ENCODE measurements at places on chromosomes 6 and 20.

GRCh38 chr6:132964101-132964867 is 149.9 kb downstream of the RPS12 start:
- no peak for DNase-seq

DNA sequence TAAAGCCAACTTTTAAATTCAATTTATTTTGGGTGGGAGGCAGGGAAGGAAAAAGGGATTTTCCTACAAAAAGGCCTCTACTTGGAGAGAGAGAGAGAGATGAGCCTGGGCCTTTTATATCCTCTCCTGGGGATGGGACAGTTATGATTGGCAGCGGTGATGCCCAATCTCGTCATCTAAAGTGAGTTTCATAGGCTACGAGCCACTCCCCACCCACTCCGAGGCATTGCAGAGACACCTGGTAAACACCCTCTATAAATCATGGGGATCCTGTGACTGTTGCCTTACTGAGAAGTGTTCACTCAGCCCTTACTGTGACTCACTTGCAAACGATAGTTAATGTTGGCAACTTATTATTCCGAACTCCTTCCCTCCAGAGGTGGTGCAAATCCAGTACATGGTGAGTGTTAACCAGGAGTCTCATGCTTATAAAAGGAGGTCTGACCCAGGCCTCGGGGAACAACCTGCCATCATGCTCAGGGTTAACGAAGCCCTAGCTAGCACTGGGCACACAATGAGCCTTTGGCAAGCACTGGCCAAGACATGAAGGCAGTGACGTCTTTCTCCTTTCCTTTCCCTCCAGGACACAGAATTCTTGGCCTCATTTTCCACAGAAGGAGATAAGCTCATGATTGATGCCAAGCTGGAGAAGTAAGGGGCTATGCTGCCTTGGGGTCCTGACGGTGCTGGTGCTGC is 20.5 kb downstream of the BPIFB4 start:
- no peak for DNase-seq

DNA sequence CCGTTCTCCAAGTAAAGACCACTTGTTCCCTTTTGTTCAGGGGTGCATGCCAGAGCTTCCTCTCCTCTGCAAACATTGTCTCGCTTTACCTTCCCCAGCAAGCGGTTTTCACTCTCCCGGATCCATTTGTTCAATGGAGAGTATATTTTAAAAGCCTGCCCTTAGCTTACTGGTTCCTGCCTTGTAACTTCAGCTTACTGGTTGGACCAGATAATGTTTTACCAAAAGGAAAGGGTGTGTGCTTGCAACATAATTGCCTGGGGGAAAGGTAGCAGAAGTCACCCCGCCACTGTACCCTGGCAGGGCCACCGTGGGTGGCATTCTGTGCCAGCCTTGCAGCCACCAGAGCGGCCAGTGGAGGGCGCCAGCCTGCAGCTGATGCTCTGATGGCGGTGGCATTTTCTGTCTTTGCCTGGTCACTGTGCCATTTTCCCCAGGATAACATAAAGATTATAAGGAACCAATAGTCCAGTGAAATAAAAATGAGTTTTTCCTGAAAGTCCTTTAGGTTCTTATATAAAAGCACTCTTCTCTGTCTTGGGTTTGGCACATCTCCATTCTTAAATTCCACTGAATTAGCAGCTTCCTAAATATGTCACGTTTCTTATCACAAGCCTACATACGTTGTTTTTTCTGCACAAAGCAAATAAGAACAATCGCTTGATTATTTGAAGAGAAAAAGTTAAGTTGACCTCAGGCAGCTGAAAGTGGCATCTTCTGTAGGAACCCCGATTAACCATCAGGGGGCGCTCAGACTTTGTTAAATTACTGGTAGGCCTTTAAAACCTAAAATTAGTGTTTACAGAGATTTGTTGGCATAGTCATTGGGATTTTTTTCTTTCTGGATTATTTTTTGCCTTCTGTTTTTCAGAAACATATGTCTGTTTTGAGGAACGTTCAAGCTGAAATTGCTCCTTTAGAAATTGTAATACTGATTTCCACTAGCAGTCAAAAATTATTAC is 67.4 kb upstream of the XRN2 start:
- peak; percentile 60 for DNase-seq

- DNase-seq: no peak
Observed at GRCh38 chr6:82348130-82348529, 15.5 kb upstream of the TPBG start.

DNA sequence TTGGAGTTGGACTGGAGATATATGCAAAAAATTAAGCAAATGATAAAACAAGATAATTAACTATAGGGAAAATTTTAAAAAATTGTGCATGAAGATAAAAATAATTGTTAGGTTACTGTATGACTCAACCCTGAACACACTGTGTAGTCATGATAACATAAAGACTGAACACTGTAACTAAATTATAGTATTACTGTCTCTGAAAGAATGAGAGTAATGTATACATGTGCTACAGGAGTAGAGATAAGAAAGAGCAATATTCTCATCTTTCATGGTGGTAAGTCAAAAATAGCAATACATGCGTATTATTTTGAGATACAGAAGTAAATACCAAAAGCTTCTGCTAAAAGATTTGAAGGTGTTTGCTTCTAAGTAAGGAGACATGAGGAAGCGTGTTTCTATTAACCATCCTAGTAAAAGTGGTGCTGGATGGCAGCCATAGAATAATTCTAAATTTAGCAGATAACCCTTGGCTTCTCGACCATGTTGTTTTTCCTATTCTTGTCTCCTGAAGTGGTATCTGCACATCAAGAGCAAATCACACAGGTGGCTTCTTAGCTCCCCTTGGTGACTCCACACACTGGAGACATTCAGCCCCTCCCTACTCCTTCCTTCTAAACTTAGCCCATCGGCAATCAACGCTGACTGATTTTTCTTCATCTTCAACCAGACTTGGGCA is 390.6 kb upstream of the PLCB4 start:
- DNase-seq: no peak

GRCh38 chr20:51985013-51985415 is 182.7 kb upstream of the SALL4 start:
- DNase-seq: no peak

DNA sequence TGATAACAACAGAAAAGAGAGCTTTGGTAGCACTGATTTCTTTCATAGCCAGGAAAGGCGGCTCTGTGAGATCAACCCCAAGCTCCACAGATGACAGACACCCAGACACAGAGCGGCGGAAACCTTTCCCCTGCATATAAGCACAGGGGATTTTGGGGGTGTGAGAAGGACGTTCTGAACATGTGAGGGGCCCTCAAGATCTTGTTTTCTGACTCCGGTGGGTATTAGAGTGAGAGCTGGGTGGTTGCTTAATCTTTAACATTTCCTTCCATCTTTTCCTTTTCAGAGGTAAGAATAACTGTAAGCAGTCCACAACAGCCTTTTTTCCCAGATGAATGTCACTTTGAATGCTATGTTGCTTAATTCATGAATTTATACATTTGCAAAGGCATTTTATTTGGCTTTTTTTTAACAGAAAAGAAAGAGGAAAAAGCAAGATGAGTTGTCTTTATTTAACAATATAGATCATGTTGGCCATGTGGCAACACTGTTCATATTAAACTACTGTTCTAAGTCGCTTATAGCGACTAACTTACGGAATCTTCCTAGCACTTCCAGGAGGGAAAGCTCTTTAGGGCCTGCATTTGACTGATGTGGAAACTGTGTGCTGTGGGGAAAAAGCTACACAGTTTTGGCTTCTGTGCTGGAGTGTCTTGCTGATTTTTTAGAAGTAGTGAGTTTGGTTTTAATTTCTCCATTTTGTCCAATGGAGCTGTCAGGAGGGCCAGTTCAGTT is 80.5 kb upstream of the NAA20 start:
- no peak for DNase-seq

DNA sequence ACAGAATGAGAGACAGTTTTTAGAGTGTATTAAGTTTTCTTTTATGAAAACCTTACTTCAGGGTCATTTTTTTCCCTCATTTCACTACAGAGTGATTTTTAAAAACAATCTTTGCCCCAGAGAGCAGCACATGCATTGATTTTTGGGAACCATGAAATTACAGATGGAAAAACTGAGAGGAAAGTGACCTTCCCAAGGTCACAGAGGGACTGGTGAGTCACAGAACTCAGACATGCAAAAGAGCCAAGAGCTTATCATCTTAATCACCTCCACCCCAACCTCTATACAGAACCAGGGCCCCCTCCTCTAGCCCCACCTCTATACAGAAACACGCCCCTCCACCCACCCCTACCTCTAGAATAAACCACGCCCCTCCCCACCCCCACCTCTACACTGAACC is 10.7 kb downstream of the PXMP4 start:
- DNase-seq: no peak

DNA sequence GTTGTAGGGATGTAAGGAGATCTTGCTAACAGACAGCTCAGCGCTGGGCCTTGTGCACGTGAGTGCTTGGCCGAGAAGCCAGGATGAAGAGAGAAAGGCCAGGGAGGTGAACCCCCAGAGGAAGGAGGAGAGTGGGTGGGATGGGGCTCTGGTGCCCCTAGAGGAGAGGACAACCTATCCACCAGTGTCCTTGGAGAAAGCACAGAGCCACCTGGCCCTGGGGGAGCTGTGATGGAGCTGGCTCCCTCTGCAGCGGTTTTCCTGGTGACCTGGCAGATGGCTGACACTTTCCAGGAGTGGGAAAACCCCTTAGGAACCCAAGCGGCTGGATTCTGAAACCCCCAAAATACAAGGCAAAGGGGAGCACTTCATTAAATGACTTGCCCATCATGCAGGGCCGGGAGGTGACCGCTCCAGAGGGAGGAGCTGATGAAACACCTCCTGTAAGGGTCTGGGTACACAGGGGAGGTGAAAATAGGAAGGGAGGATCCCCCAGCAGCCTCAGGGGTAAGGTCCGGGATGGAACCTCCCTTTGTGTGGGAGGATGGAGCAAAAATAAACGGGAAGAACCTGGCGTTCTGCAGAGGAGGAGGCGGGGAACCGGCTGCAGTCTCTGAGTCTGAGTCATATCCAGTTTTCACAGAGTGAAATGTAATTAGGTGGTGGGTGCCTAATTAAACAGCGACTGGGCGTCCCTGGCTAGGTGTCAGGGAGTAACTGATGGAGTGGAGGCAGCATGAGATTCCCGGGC is 80.4 kb downstream of the SULF2 start:
- no peak for DNase-seq

- no peak for DNase-seq
Observed at GRCh38 chr6:36650848-36651478, 27.6 kb upstream of the CDKN1A start.

GRCh38 chr6:55678330-55679224 is 99.6 kb upstream of the HMGCLL1 start:
- no peak for DNase-seq

DNA sequence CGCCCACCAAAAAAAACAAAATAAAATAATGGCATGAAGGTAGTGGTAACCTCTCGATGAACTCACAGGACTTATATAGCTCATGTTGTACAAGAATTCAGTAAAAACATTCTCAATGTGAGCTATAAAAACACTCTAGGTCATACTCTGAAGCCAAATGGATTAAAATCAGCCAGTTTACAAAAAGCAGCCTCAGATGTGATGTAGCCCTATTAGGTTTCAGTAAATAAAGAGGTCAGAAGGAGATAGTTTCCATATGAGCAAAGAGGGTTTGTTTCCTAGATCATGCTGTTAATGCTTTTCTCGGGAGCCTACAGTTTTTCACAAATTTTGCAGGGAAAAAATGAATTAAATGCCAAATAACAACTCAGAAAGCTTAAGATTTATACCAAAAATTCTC is 319.5 kb upstream of the HSF2 start:
- no peak for DNase-seq

- no peak for DNase-seq
Observed at GRCh38 chr20:9218531-9218961, 149.7 kb downstream of the PLCB4 start.

DNA sequence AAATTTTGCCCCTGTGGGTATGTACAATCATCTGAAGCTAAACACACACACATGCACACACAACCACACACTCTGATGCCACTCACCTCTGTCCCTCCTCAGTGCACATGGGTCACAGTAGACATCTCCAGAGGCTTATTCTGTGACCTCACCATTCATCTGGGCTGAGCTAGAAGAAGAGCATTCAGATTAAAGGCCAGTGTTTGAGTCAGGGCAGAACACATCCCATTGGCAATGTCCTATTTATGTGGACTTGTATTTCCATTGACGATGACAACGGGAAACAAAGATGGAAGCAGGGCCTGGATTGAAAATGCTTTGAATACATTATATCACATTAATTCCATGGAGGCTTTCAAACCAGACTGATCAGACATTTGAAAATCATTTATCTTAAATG is 26.8 kb upstream of the SLC22A23 start:
- no peak for DNase-seq
